ENCODE measurements at places on chromosomes 3 and 15.

DNA sequence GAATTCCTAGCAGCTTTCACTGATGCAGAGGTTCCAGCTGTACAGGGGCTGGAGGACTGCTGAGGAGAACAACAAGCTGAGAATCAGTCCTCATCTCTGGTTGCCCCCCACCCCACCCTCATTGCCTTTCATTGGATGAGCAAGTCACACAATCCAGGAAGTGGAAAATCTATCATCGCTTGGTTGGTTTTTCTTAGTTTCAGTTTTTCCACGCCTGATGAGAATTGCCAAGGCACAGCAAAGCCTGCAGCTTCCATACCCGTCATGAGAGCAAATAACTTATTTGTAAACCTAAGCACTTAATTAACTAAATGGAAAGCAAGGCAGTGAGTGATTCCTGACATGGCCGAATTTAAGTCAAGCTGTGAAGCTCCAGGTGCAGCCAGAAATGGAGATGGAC is 21.4 kb upstream of the LIPC start:
- peak; percentile 44 for DNase-seq

DNA sequence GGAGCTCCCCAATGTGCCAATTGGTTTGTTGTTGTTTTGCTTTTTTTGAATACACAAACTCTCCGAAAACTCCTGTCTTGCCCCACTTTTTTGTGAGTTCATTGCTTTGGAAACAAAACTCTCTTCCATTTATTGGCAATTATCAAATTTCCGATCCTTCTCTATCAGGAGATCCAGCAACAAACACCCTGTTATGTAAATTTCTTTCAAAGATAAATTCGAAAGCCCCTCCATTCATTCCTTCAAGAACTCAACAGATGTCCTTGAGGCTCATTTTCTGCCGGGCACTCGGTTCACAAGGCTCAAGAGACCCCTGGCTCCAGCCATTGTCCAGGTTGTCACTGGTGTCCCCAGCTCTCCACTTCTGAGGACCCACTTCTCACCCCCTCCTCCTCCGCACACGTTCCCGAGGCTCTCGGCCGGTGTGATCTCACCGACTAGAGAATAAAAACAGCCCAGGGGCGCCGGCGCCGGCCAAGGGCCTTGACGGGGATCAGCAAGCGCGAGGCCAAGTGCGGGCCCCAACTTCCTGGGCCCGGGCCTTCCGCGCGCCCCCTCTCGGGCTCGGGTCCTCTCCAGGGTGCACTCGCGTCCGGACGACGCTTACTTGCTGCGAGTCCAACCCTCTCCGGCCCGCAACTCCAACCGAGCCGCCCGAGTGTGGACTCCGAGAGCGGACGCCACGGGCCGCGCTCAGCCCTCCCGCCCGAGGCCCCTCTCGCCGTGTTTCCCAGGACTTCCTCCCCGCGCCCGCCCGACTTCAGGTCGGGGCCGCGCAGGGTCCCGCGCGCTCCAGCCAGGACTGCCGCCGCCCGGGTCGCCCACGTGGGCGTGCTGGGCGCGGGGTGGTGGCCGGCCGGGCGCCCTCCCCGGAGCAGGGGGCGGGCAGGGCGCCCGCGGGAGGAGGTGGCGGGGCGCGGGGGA is 533 bp upstream of the SMAD3 start:
- no peak for DNase-seq

GRCh38 chr3:14119651-14120050 is 5.0 kb downstream of the CHCHD4 start:
- no peak for DNase-seq

DNA sequence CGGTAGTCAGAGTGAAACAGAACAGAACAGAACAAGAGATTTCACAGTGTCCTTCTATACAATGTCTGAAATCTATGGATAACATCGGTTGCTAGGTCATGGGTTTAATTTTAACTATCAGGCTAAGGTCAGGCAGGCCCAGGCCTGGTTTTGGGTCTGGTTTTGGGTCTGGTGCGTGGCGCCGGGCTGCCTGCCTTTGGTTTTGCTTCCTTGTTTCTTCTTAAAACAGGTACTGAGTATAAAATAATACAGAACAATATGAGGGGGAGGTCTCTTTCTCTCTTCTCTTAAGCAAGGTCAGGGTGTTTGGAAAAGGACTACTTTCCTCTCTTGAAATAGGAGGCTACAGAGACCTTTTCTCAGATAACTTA is 1.4 kb downstream of the AEN start:
- no peak for DNase-seq

DNA sequence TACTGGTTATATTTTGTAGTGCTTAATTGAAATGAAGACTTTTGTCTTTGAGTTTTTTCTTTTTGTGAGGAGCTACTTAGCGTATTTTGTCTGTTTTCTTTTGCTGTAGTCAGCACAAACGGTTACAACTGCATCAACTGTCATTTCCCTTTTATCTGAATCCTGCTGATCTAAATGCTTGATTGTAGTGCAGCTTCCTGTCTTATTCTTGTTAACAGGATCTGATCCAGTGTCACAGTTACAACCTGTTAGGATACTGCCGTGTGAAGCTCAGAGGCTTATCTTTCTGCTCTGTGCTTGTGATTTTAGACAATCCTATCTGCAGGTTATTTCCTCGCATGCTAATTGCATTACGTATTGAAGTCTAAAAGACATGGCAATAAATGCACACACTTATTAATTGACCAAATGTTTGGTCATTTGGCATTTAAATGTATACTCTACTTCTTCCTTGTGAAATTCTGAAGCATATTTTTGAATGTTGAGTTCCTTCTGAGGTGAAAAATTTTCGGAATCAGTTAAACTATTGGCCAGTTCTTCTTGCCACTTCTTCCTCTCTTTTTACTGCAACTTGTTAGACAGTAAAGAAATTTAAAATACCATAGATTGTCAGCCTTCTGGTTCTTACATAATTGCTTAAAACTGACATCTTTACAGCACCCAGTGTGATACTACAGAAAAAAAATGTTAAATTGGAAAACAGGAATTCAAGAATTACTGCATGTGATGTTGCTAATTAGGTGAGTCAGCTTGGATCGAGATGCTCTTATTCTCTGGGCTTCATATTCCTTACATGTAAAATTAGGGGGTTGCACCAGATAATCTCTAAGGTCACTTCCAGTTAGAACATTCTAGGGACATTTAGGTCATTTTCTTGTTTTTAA is 168.2 kb downstream of the MBNL1 start:
- DNase-seq: no peak

- no peak for DNase-seq
These were observed 6.6 kb downstream of the DUOX1 start for GRCh38 chr15:45136378-45136764.

- DNase-seq: no peak
These were observed 17.7 kb downstream of the MRPL3 start for GRCh38 chr3:131485119-131485518.

DNA sequence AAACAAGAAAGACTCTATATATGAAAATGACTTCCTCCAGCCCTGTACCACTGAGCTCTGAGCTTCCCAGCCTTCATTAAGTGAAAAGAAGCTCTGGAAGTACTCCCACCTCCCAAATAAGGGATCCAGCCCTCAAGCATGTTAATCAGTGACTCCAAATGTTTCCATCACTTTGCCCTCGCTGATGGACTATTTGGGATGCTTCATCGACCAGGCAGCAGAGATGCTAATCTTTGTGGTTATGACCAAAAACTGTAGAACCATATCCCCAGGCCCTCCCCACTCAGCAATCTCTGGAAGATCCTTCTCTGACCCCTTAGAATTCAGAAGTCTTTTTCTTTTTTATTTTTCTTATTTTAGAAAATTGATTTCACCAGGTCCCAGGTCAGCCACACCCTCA is 2.3 kb upstream of the CTDSPL start:
- DNase-seq: no peak

DNA sequence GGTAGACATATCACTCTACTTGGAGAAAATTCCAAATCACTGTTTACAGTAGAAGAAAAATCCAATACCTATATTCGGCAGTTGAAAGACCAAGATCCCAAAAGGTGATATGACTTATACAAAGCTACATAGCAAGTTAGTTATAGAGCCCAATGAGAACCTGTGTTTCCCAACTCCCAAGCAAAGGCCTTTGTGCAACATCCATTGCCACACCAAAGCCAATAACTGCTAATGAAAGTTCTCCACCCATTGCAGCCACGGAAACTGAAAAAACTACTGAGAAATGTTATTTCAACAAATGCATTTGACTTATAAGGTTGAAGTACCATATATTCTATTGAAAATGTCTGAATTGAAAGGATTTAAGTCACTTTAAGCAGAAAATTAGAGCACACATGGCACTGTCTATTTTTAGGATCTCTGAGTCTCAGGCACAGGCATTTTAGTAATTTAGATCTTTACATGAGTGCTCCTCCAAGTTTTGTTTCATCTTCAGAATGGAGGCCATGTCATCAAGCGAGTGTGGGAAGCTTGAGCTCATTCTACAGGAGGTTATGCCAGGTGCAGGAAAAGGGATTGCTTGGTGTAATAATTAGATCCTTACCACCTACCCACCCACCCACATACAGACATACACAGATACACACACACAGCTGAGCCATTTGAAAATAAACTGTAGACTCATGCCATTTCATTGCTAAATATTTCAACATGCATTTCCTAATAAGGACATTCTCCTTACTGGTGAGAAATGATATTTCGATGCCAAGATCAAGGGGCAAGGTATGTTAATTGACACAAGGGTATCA is 19.7 kb upstream of the ANO10 start:
- no peak for DNase-seq

DNA sequence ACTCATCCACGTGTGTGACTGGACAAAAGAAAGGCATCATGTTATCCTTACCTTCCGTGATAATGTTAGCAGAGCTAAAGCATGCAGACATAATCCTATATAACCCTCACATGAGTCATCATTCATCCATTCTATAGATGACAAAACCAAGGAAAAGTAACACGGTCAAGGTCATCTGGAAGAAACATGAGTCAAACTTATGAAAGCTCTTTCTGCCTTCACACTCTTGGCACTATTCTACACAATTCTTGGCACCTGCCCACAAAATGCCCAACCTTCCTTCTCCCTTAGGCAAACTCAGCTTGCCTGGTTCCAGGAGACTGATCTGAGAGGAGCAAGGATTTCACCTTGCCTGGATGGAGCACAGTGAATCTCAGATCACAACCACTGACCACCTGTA is 66.9 kb downstream of the PRICKLE2 start:
- DNase-seq: no peak

DNA sequence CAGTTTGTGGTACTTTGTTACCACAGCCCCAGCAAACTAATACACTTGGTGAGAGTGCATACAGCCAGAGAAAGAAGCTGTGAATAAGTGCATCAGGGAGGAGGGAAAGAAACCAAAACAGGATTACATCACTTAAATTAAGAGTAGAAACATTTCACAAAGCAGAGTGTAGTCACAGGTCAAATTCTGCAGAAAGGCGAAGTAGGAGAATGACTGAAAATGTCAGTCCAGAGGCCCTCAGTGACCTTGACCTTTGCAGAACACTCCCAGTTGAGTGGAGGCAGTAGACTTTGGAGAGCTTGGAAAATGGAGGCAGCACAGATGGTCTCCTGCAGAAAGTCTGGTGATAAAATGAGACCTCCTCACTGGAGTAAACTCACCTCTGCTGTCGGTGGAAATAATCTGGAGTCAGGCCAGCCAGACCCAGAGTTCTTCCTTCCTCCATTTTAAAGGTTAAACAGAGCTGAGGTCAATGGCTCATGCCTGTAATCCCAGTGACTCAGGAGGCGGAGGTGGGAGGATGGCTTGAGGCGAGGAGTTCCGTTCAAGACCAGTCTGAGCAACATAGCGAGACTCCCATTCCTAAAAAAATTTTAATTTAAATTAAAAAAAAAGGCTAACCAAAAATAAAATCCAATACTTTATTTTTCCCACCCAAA is 5.0 kb downstream of the CD86 start:
- no peak for DNase-seq

DNA sequence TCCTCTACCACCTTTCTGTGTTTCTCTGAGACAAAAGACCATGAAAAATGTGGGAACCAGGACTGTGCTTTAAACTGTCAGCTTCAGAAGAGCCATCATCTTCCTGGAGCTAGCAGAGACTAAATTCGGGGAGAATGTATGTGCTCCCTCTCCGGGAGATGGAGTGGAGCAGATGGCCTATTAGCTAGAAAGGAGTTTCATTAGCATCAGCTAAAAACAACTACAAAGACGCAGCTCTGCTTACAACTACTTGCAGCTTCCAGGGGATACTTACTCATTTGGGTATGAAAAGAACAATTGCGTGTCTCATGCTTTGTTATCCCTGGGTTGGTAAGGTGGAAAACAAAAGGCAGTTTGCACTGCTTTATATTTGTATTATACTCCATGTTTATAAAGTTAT is 159.6 kb downstream of the MFSD1 start:
- DNase-seq: no peak

GRCh38 chr15:68683026-68683425 is 104.2 kb downstream of the CORO2B start:
- no peak for DNase-seq

DNA sequence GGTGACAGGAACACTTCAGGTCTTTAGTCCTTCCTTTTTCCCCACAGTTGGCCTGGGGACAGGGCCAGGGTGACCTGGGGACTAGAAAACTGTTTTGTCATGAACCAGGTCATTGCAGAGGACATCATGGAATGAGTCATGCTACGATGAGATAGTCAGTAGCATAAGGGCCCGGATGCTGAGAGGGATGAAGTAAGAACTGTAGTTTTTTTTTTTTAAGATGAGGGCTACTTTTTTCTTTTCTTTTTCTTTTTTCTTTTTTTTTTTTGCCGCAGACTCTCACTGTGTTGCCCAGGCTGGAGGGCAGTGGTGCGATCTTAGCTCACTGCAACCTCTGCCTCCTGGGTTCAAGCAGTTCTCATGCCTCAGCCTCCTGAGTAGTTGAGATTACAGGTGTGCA is 8.0 kb downstream of the MAP2K5 start:
- DNase-seq: no peak

GRCh38 chr15:99100245-99101173 is 4.4 kb upstream of the SYNM start:
- peak; percentile 90 for DNase-seq
